Left hindlimb (tissue), 1 donor: ENCODE measurements at places on chromosomes 6 and 20.

DNA sequence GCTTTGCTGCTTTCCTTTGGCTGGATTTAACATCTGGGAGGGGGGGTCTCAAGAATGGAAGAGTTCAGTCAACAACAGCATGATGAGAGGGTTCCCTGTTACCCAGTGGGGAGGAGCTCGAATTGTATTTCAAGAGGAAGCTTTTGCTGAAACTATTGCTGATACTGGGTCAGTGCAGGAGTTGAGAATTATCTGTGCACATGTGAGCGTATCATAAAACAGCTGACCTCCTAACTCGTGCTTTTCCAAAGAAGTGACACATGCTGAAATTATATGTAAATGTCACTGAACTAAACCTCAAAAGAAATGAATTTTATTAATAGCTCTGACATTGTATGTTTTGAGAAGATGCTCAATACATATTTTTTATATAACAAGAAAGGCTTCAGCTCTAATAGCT, 96.3 kb downstream of the PHF3 start:
- DNase-seq = no peak

- DNase-seq = no peak
Measured at GRCh38 chr6:62357835-62358234, 71.8 kb upstream of the KHDRBS2 start.

- DNase-seq = no peak
Measured at GRCh38 chr6:141482796-141483597, 649.7 kb upstream of the GJE1 start.

DNA sequence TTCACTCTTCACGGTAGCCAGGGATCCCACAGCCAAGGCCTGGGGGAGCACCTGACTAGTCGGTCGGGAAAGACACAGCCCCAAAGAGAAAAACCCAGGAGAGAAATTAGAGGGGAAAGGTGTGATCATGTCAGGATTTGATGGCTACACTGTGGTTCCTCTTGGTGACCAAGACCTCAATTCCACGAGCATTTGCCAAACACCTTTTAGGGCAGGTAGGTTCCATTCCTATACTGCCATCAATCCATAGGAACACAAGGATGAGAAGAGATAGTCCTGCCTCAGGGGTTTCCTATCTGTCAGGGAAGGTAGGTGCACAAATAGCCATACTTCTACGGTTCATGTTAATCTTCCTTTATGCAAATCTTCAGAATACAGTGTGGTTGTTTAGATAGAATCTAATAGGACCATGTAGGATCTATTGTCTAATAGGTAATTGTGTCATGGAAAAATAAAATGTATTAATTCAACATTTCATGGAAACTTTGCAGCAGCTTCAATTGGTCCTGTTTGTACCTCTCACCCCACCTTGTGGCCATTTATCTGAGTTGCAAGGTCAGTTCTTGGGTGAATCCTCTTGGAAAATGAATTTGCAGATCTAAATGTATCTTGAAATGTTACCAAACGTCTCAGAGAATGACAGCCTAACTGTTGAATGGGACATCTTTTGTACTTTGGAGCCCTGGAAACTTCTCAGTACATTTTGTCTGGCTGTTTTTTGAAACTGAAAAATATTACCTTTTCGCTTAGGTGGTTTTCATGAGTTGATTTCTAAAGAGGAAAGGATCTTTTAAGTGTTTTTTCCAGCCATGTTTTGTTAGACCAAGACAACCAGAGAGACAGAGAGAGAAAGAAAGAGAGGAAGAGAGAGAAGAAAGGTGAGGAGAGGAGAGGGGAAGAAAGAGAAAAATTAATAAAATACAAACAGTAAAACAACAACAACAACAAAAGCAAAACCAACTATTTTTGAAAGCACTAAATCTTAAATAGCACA, 33.7 kb upstream of the IYD start:
- DNase-seq = no peak

DNA sequence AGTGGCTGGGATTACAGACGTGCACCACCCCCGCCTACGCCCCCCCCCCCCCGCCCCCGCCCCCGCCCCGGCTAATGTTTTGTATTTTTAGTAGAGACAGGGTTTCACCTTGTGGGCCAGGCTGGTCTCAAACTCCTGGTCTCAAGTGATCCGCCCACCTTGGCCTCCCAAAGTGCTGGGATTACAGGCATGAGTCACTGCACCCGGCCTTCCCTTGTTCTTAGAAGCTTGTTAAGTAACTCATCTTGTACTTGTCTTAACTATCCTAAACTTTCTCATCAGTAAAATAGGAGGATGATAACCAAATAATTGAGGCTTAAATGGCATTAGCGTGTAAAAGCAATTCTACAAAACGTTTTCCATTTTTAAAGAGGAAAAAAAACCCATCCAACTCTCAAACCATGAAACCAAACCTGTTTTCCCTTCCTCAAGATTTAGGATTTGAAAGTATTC, 4.2 kb downstream of the CDYL start:
- no peak for DNase-seq

- DNase-seq = no peak
Measured at GRCh38 chr6:31466466-31466865, 31.5 kb upstream of the MICB start.

DNA sequence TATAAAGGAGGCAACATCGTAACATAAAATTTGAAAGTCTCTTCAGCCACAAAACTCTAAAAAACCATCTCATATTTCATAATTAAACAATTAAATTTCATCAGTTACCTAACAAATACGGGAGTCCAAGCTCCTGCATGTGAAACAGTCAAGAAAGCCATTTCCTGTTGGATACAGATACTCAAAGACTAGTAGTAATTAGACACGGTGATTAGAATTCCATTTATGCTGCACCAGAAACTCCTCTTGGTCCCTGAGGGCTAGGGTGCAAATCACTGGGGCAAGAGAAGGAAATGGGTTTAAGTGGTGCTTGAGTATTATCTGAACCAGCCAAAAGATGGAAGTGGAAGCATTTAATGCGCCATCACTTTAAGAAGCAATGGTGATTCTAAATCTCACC, 27.4 kb downstream of the TRAM2 start:
- DNase-seq = no peak

GRCh38 chr6:110547266-110547964, 71.0 kb upstream of the SLC22A16 start:
- DNase-seq = no peak

DNA sequence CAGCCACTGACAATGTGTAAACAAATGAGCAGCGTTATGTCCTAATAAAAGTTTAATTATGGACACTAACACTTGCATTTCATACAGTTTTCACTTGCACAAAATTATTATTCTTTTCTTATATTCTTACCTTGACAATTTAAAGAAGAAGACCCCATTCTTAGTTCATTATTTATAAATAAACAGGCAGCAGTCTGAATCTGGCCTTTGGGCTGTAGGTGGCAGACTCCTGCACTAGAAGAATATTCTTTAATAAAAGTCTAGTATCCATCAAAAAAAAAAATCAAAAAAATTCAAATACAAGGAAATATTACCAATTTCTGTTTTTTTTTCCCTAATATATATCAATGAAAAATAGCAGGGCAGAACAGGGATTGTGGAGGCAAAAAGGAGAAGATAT, 24.8 kb downstream of the PTCHD4 start:
- DNase-seq = no peak

- peak; percentile 72 for DNase-seq
Measured at GRCh38 chr6:6546318-6547109, 42.0 kb upstream of the LY86 start.

- DNase-seq = no peak
Measured at GRCh38 chr20:12372557-12372956, 454.9 kb downstream of the BTBD3 start.

GRCh38 chr20:58194175-58194791, 34.2 kb downstream of the ANKRD60 start:
- no peak for DNase-seq

GRCh38 chr6:83600459-83600858, 88.1 kb downstream of the PRSS35 start:
- no peak for DNase-seq

GRCh38 chr20:1874450-1875182, 20.6 kb upstream of the SIRPA start:
- no peak for DNase-seq

- peak; percentile 78 for DNase-seq
Measured at GRCh38 chr6:44800171-44800783, 412.8 kb downstream of the CDC5L start.
